ENCODE measurements at places on chromosomes 1 and 21.

DNA sequence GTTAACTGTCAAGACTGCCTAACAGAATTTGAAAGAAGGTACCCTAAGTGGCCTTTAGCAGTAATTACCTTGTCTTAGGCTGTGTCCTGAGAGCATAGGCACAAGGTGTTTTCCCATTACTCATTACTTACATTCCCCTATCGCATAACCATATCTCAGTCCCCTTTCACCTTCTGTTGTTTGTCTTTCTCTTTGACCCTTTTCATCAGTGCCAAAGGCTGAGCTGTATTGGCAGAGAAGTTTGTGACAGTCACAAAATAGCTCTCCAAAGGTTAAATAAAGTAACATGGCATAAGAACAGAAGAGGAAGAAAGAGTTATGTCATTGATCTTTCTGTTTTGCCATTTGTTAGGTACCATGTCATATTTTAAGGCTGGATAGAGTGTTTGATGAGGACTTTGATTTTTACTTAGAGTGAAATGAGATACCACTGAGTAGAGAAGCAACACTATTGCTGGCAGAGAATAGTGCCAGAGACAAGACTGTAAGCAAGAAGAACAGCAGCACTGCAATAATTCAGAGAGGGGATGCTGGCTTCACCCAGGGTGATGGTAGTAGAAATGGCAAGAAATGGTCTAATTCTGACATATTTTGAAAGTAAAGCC lies 497.8 kb downstream of the TTLL7 start:
- DNase-seq: no peak

- peak; percentile 34 for DNase-seq
These were observed 129.7 kb downstream of the ATP1B1 start for GRCh38 chr1:169236143-169236542.

DNA sequence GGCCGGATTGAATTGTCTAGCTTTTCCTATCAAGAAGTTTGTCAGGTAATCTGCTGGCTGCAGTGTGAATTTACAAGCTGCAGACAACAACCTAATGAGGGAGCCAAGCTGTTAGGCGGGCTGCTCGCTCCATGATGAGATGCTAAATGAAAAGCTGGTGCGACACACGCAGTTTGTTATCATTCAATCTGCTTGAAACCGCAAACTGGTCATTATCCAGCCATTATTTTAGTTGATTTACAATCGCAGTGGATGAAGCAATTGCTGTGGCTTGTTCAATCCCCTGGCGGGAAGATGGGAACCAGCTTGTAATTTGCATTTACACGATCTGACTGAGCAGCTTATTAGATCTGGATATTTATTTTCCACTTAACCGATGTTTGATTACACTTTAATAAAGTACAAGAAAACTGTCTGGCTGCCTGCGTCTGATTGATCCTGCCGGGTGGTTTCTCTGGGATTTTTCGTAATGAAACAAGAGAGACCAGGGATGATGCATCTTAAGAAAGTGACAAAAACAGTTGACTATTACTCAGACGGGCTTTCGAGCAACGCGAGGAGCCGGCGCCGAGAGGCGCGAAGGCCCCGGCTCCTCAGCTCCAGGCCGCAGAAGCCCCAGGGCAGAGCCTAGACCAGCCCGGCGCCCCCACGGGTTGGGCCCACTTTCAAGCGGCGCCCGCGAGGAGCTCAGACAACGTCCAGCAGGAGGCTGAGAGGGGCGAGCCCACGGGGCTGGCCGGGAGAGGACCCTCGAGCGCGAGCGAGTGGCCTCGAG lies 118.0 kb upstream of the BARHL2 start:
- DNase-seq: no peak

- DNase-seq: peak; percentile 67
These were observed 1496.4 kb downstream of the MRPL39 start for GRCh38 chr21:24110846-24111245.

- no peak for DNase-seq
These were observed 3.2 kb upstream of the C1orf162 start for GRCh38 chr1:111470596-111470995.

DNA sequence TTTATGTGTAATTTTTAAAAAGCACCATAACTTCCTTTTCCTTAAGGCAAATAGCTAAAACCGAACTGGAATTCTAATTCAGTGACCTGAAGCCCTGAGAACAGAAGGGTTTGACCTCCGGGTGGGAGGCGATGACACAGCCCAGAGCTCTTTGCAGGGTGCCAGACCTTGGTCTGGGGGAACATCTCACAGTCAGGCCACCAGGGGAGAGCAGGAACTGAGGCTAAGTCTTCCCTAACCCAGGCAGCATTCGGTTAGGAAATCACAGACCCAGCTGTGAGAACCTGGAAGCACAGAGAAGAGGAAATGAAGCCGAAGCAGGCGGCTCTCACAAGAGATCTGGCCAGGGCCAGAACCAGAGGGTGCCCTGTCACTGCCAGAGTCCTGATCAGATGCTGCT lies 444.8 kb downstream of the TTLL7 start:
- no peak for DNase-seq

GRCh38 chr21:16983420-16983819 lies 529.4 kb upstream of the CXADR start:
- no peak for DNase-seq

GRCh38 chr1:114342376-114342775 lies 168.6 kb downstream of the TRIM33 start:
- no peak for DNase-seq

DNA sequence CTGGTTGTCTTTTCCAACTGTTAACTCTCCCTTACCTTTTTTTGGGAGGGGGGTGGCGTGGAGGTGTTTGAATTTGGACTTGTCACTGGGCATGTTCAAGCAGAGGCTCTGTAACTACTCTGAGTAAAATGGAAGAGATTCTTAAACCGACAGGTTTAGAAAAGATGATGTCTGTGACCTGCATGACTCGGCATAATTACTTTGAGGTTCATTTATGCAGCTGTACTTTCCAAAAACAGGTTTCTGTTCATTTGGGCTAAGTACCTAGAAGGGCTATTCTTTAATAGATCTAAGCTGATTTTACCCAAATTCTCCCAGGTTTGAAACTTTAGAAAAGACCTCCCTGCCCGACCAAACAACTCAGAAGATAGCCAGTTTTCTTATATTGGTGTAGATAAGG lies 80.3 kb downstream of the SLC35A3 start:
- no peak for DNase-seq

DNA sequence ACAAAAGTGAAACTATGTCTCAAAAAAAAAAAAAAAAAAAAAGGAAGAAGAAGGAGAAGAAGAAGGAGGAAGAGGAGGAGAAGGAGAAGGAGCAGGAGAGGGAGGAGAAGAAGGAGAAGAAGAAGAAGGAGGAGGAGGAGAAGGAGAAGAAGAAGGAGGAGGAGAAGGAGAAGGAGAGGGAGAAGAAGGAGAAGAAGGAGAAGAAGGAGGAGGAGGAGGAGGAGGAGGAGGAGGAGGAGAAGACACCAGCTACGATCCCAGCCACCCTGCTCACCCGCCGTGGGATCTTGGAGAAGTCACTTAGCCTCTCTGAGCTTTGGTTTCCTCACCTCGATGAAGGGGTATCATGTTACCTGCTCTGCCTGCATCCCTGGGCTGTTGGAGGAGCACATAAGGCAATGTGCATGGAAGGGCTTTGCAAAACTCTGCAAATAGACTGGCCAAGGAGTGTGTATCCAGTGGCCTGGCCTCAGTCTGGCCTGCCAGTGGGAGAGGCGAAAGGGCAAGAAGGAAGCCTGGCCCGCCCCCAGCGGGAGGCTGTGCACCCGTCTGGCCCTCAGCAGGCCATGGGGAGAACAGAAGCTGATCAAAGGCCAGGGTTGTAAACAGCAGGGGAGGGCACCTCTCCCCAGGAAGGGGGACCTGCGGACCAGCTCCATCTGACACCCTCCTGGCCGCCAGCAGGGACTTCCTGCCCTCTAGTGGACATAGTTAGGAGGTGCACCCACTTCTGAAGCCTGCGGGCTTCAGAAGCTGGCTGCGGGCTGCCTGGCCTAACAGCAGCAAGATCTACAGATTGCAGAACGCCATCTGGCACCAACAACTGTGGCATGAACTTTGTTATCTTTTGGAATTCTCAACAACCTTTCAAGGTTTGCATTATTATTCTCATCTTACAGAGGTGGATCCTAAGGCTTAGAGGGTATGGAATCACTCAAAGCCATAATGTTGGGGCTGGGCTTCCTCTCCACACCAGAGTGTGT lies 19.2 kb upstream of the CDK18 start:
- DNase-seq: peak; percentile 60

- DNase-seq: peak; percentile 64
These were observed 21.9 kb downstream of the RD3 start for GRCh38 chr1:211469938-211470529.

- DNase-seq: peak; percentile 53
These were observed 577 bp upstream of the CEP350 start for GRCh38 chr1:179953974-179954492.

DNA sequence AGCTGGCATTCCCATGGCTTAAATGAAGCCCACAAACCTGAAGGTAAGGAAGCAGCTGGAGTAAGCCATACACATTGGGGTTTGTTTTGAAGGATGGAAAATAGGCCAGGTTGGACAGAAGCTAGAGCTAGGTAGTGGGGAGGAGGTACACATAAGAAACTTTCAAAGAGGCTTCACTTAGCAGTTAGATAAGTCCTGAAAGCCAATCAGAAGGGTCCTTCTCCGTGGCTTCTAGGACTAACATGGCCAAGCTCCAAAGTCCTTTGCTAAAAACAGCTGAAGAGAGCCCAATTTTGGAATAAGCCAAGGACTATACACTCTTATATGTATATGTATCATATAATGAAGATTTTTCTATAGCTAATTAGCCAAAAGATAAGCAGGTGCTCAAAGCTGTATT lies 1.8 kb downstream of the EYA3 start:
- DNase-seq: no peak

DNA sequence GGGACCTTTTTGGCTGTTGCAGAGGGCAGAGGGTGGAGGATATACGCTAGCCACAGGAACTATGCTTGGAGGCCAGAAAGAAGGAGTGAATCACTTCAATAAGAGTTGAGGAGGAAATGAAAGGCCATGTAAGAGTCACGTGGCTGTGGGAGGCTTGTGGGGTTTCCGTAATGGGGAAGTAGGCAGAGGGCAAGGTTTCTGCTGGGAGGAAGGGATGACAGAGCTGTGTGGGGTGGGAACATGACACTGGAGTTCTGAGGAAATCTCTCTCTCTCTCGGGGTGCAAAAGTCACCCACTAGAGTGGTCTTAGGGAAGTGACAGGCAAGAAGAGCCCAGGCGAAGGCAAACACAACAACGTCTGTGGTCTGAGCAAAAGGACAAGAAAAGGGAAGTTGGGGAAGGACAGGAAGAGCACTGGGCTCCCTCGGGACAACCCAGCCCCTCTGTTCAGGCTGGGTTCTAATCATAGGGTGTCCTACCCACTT lies 3.9 kb upstream of the CD1C start:
- no peak for DNase-seq

DNA sequence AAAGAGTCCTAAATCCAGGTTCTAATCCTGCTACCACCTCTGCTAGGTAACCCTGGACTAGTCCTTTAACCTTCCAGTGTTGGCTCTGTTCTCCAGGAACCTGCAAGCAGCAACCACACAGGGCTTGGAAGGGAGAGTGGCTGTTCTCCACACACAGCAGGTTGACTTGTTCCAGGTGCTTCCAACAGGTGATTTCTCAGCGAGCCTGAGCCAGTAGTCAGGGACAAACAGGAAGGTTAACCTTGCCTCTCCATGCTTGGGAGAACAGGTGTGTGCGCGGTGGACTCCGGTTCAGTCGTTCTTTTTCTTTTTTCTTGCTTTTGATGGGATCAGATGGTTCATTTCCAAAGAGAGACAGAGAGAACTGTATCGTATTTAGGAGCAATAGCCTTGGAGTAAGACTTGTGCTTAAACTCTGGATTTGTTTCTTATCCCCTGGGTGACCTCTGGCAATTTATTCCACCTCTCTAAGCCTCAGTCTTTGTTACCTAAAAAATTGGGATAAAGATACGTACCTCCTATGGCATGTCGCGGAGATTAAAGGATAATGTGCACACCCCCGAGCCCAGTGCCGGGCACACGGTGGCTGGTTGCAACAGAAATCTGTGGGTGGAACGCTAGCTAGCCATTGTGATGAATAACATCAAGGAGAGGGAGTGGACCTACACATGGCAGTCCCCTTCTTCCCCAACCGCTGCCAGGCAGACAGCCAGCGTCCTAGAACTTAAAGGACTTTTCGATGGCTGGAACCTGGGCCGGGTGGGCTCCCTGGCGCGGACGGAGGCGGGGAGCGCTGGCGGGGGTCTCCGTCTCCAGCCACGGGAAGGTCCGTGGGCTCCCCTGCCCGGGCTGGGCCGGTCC lies 583 bp upstream of the CACHD1 start:
- DNase-seq: no peak

DNA sequence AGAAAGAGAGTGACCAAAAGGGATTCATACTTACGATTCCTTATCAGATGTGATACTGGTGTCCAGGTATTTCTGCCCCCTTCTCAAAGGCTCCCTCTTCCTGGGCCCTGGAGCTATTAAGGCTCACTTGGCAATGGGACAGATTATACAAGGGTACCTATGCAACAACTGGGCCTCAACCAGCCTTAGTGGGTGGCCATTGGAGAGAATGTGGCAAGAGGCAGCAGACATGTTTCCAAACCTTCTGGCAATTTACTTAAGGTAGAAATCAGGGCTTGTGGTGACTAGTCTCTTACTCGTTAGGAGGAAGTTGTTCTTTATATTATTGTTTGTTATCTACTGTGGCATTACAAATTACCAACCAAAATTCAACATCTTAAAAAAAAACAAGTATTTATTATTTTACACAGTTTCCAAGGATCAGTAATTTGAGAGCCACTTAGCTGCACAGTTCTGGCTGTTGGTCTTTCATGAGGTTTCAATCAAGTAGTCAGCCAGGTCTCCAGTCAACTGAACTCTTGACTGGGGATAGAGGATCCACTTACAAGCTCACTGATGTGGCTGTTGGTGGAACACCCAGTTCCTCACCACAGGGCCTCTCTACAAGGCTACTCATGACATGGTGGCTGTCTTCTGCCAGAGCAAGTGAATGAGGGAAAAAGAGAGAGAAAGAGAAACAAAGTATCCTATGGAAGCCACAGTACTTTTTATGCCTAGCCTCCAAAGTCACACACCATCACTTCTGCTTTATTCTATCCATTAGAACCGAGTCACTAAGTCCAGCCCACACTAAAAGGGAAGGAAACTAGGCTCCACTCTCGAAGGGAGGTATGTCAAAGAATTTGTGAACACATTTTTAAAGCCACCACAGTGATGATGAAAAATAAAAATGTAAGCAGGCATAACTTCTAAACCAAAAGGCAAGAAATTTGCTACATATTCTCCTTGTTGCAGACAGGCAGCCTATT lies 10.7 kb downstream of the ZNF648 start:
- no peak for DNase-seq
